Inflammatory macrophage treated with lipopolysaccharide for 4 hours (primary cell): ENCODE measurements at places on chromosomes 3 and 15.

- no peak for DNase-seq
These were observed 212.3 kb upstream of the NECTIN3 start for GRCh38 chr3:110859336-110859735.

DNA sequence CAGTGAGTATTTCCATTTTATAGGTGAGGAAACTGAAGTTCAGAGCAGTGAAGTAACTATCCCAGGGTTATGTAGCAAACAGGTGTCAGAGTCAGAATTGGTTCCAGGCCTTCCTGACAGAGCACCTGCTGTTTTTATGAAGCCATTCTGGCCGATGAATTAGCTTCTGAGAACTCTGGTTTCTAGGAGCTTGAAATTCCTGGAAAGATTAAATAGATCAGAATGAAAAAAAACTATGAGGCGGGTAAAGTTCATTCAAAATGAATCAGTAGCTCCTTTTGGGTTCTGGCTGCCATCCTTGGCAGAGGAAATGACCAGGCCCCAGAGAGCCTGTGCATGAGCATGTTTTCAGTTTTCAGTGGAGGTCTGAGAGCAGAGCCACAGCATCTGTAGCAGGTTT is 59.3 kb upstream of the CFAP161 start:
- DNase-seq = no peak

DNA sequence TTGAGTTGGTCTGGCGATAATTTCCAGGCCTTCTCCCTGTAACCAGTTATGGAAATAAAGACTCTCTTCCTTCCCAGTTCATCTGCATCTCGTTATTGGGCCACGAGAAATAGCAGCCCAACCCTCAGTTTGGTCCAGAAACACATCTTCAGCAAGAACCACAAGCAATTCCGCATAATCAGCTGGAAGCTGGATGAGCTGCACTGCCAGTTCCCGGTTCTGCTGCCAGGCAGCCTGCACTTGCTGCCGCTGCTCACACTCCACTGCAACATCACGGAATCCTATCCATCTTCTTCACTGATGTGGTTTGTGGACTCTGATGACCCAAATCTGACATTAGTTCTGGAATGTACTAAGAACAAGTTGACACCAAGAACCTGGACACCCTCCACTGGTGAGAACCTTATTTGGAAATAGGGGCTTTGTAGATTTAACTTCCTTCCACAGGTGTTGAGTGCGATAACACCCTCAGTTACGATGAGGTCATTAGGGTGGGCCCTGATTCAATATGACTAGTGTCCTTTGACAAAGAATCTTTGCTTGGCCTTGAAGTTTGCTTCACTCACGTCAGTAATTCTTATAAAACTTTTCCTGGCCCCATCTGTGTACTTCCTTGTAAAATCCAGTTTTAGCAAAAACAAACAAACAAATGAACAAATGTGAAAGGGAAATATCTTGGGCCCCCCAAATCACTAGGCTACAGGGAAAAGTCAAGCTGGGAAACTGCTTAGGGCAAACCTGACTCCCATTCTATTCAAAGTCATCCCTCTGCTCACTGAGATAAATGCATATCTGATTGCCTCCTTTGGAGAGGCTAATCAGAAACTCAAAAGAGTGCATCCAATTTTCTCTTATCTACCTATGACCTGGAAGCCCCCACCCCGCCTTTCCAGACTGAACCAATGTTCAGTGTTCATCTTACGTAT is 221.9 kb upstream of the PROK2 start:
- DNase-seq = no peak

- peak; percentile 82 for DNase-seq
These were observed 58.4 kb downstream of the TBC1D2B start for GRCh38 chr15:78018946-78019644.

- DNase-seq = peak; percentile 86
These were observed at the start of gene CSK for GRCh38 chr15:74781431-74782258. CSK (plus strand) TSS chr15:74782080; CDS start chr15:74798298, 16,218 bp downstream.

DNA sequence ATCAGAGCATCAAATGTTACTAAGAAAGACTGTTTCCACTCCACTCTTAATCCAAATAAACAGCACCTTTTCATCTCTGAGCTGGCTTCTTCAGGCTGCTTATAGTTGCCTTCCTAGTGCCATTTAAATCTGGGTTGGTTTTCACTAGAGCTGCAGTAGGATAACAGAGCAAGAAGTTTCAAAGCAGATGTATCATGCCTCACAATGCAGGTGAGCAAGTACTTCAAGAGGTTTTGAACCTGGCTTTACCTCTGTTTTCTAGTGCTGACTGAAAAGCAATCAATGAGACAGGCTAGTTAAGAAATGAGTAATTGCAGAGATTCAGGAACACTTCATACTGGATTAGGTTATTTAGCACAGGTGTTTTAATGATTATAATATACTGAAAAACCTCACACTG is 147.7 kb upstream of the SATB1 start:
- no peak for DNase-seq

GRCh38 chr15:49875392-49875791 is 243.6 kb downstream of the ATP8B4 start:
- no peak for DNase-seq
